ENCODE measurements at places on chromosomes 4 and X. TPM values are rescaled to one million over a fixed set of nuclear protein-coding genes. Genes with fewer than 3 reads are reported as not detected.

Gene GRXCR1
- total RNA-seq: not detected

Gene MFAP3L
- total RNA-seq: 19.4 TPM

Gene CFAP99
- total RNA-seq: not detected

Gene RNF128
- total RNA-seq: 1.2 TPM

Gene SSX1
- total RNA-seq: not detected

Gene TBC1D1
- total RNA-seq: 88.5 TPM

Gene GPC4
- total RNA-seq: 0.85 TPM

Gene CENPI
- total RNA-seq: 7.3 TPM

Gene GPRASP1
- 7.3 TPM for total RNA-seq

Gene TGIF2LX
- total RNA-seq: not detected

Gene AMER1
- 1.2 TPM for total RNA-seq

Gene CT45A5
- not detected for total RNA-seq

Gene ZCCHC12
- total RNA-seq: under 0.01 TPM

Gene STIM2
- total RNA-seq: 12.5 TPM

Gene EXOC1L
- total RNA-seq: not detected

Gene PLAC8
- total RNA-seq: 0.28 TPM

Gene NSG1
- total RNA-seq: 10.4 TPM

Gene PDZD4
- 0.56 TPM for total RNA-seq

Gene P2RY4
- total RNA-seq: not detected

Gene PDZD11
- total RNA-seq: 43.7 TPM

Gene CCNG2
- 18.4 TPM for total RNA-seq

Gene ZCCHC18
- total RNA-seq: 0.19 TPM

Gene MAGEC3
- not detected for total RNA-seq

Measured in regular cardiac myocyte (primary cell).